ENCODE measurements at places on chromosomes 11 and 22.

- no peak for DNase-seq
Observed at GRCh38 chr11:116274521-116274920, 498.3 kb downstream of the BUD13 start.

GRCh38 chr11:32290783-32291182 is 144.6 kb downstream of the WT1 start:
- no peak for DNase-seq

GRCh38 chr11:45270946-45271716 is 15.0 kb downstream of the SYT13 start:
- DNase-seq, result no peak

DNA sequence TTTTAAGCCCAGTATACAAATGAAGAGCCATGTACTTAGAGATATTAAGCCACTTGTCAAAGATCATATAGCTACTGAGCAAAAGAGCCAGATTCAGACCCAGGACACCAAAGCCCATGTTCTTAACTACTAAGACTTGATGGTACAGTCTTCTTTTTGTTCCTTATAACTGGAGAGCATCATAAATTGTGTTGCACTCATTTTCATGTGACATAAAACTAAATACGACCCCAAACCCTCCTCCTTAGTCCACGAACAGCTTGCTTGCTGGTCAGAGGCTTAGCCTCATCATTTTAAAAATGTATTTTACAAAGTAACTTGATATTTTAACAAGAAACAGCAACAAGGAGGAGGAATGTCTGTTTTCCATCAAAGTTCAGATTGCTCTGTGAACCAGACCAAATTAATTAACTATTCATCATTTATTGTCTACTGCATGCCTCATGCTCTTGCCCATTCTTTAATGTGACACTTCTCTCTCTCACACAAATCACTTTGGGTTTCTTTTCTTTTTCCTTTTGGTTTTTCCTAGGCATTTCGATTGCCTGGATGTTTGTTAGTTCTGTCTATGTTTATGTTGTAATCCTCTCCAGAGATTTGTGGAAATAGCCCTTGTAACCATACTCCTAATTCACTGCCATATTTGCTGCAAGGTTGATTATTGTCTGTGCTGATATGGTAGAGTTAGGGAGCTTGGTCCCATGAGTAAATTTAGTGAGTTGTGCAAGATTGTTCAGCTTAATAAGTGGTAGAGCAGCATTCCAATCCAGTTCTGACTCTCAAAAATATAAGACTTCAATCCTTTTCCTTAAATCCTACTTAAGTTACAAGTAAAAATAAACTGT is 8.4 kb upstream of the ARHGAP20 start:
- no peak for DNase-seq

- DNase-seq, result no peak
Observed at GRCh38 chr11:32052215-32052614, 38.7 kb upstream of the RCN1 start.

- DNase-seq, result no peak
Observed at GRCh38 chr11:86458294-86459001, 83.8 kb downstream of the CCDC81 start.

- peak; percentile 26 for DNase-seq
Observed at GRCh38 chr22:22156716-22157347, 87.8 kb upstream of the VPREB1 start.

- DNase-seq, result no peak
Observed at GRCh38 chr22:49047447-49047846, 780.2 kb downstream of the BRD1 start.

DNA sequence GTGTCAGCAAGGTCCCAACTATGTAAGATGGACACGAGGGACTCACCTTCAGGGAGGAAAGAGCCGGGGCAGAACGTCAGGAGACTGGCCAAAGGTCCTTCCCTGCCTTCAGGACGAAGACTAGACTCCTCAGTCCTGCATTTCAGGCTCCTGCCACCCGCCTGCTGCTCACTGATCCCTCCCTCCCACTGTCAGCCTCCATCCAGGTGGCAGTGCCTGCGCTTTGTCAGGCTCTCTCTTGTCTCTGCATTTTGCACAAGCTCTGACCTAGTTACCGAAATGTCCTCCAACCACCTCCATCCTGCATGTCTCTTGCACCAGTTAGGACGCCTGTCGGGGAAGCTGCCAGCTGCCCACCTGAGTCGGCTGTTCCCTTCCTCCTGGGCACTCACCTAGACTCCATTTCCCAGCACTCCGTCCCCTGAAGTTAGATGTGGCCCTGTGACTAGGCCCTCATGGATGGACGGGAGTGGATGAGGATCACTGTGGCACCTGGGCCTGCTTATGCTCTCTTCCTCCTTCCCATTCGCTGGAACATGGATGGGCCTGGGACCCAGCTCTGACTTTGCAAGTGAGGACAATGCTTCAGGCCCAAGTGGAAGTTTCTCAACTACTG is 8.0 kb downstream of the B3GNT6 start:
- DNase-seq, result no peak

- no peak for DNase-seq
Observed at GRCh38 chr11:81098471-81098870, 1635.2 kb downstream of the FAM181B start.

GRCh38 chr11:118105657-118106305 is 19.0 kb upstream of the SMIM35 start:
- DNase-seq, result no peak

DNA sequence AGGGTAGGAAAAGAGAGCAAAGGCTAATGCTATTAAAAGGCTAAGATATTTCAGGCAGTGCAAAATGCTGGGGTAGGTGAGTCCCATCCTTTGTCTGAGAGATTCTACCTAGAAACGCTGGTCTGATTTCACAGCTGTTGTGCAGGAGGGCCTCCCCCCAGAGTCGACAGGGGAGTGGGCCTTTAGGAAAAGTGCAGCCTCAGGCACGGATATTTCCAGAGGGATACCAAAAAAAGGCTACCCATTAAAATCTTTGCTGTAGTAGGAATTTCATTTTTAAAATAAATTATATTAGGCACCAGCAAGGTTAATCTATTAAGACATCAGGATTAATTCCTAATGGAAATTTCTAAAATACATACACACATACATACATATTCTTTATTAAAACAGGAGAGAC is 280.5 kb downstream of the OPCML start:
- DNase-seq, result no peak

DNA sequence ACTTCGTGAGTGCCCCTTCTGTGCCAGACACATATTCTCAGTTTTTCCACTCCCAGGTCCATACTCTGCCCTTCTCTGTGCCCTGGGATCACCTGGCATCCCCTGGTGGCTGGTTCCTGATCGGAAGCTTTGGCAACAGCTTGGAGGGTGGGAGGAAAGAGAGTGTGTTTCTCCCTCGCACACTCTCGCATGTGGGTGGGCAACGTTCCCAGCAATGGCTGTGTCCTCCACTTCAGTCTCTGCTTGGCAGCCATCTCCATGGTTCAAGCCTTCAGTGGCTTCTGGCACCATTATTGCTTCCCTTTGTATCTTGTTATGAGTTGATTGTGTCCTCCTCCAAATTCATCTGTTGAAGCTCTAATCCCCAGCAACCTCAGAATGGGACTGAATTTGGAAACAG is 342.7 kb upstream of the SYN3 start:
- no peak for DNase-seq

- DNase-seq, result peak; percentile 74
Observed at GRCh38 chr22:45435544-45436139, 22.1 kb downstream of the RIBC2 start.

- DNase-seq, result no peak
Observed at GRCh38 chr22:24117942-24118341, 63.3 kb upstream of the SUSD2 start.

GRCh38 chr11:9386086-9386485 is 1.6 kb downstream of the IPO7 start:
- no peak for DNase-seq

GRCh38 chr11:111635706-111636045 is 33.4 kb downstream of the SIK2 start:
- DNase-seq, result no peak

DNA sequence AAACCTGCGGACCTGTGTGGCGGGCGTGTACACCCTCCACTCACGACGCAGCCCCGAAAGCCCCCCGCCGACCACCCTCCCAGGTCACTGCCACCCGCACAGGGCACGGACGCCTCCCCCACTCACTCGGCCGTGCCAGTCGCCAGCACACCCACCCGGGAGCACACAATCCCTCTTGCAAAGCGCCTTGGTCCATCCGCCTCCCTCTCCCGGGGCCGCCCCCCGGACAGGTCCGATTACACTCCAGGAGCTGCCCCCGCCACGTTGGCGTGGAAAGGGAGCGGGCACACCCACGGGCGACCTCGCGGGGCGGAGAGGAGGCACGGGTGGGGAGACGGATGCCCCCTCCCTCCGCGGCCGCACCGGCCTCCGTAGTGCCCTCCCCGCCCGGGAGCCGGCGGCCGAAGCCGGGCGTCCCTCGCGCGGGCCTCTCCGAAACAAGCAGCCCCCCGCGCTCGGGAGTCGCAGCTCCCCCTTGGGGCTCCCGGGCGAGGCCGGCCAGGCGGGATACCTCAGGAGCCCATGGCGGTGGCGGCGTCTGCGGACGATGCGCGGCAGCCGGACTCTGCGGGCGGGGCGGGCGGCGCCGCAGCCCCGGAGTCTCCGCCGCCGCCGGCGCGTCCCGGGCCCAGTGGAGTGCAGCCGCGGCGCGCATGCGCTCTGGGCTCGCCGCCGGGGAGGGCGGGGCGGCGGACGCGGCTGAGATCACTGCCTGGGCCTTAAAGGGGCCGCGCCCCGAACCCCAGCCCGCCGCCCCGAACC is at the start of gene TMEM184B:
TSS of gene TMEM184B (minus strand) at position 638 of the 762 bp plus-strand sequence. CDS start 25,049 bp downstream, outside the sequence.
- DNase-seq, result peak; percentile 73

GRCh38 chr22:21826204-21826603 is 41.2 kb downstream of the MAPK1 start:
- DNase-seq, result no peak

GRCh38 chr11:9265211-9266131 is at the start of gene DENND5A:
TSS of gene DENND5A (minus strand) at chr11:9265350. CDS start at chr11:9265069, 281 bp downstream.
- DNase-seq, result peak; percentile 27

GRCh38 chr22:23816156-23816976 is 22.4 kb downstream of the DERL3 start:
- DNase-seq, result no peak

GRCh38 chr11:20840341-20840740 is 171.0 kb downstream of the NELL1 start:
- no peak for DNase-seq

GRCh38 chr11:46930089-46930488 is 6.5 kb upstream of the CSTPP1 start:
- no peak for DNase-seq

DNA sequence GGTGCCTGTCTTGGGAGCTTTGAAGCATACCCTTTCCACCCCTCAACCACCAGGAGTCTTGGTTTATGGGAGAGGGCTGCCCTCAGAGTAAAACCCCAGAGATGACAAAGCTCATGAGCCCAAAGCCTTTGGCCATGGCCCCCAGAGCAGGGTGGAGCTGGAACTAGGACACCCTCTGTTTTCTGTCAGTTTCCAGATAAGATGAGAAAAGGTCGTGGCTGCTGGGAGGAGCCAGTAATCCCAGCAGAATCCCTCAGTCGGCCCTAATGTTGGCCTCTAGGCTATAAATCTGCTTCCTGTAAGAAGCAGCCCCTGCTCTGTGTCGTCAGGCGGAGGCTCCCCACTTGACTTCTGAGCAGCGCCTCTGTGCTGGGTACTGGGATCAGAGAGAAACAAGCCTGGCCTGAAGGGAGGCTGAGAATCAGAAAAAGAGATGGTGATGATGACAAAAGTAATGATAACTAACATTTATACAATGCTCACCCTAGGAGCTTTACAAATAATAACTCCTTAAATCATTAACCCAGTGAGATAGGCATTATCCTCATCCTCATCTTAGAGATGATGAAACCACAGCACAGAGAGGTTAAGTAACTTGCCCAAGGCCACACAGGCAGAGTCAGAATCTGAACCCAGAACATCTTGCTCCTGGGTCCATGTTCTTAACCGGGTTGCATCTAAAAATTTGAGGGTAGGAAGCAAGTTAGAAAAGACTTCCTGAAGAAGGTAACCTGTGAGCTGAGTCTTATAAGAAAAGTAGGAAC is 471.4 kb downstream of the SOX6 start:
- no peak for DNase-seq

DNA sequence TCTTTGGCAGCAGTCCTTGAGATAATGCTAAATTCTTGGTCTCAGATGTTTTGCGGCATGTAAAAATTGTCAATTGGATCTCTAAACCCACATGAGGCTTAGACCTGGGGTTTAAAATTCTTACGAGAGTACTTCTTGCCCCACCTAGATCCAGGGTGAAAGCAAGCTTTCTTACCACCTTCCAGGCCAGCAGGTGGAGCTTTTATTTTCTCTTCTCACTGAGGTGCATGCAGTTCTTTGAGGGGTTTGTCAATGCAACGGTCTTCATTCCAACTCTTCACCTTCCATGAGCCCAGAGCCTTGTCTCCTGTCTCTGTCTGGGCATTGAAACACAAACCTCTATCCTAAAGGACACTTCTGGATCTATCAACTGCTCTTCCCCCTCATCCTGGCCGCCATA is 154.1 kb downstream of the MYO18B start:
- DNase-seq, result no peak

GRCh38 chr11:120771551-120772060 is 252.3 kb upstream of the TBCEL start:
- no peak for DNase-seq

DNA sequence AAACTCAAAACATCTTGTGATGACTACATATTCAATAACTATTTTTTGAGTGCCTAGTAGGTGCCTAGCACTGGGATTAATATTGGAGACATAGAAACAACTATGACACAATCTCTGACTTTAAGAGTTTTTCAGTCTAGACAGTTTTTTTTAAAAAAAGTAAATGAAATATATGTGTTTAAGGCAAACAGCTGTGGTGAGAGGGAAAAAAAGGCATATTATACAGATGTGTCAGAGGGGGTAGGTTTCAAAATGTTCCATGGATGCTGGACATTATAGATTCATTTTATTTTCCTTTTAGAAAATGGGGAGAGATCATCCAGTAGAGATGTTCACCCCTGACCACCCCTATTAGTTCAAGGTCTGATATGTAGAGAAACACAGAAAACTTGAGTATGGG is 90.8 kb downstream of the LUZP2 start:
- DNase-seq, result no peak

DNA sequence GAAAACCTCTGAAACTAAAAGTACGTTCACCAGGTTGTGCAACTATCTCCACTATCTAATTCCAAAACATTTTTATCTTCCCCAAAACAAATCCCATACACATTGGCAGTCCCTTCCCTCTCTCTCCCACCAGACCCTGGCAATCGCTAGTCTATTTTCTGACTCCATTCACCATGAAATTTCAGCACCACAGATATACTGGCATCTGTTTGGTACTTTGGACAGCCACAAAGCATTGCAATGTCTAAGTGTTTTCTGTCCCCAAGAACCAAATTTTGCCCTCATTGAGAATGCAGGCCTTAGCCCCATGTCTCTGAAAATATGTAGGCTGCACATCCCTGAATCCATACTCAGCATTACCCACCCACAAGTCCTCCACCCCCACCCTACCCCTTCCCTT is 28.0 kb upstream of the KCNJ11 start:
- DNase-seq, result no peak

DNA sequence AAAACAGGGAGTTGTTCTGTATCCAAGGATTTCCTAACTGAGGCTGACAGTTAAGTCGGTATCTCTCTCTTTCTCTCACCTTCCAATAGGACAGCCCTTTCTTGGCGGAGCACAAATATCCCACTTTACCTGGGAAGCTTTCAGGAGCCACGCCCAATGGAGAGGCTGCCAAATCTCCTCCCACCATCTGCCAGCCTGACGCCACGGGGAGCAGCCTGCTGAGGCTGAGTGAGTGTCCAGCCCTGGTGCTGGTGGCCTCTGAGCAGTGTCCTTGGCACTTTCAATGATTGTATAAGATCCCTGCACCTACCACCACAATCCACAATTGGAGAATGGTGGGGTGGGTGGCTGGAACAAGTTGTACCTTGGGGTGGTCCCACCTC is 33.7 kb downstream of the CYB5R2 start:
- no peak for DNase-seq
